Hair follicular keratinocyte (primary cell): ENCODE measurements at places on chromosomes 11 and 22. TPM values are rescaled to one million over a fixed set of nuclear protein-coding genes. Genes with fewer than 3 reads are reported as not detected.

MS4A7 gene
- not detected in 2 replicates for total RNA-seq

HBE1 gene
- total RNA-seq: not detected in 2 replicates

PGA5 gene
- not detected in 2 replicates for total RNA-seq

HTR3A gene
- not detected in 2 replicates for total RNA-seq

MS4A4A gene
- total RNA-seq: not detected in 2 replicates

MS4A14 gene
- total RNA-seq: not detected in 2 replicates

MMP8 gene
- total RNA-seq: 0.11 TPM in 1 of 2 replicates, not detected in the other

KCNK7 gene
- 0.23 and 0.57 TPM in 2 replicates for total RNA-seq

SIAE gene
- 9.6 and 10.1 TPM in 2 replicates for total RNA-seq

DDIAS gene
- total RNA-seq: 4.7 and 31.4 TPM in 2 replicates

PYGM gene
- 0.08 TPM in 1 of 2 replicates, not detected in the other for total RNA-seq

POTEH gene
- total RNA-seq: not detected in 2 replicates
